ENCODE measurements at places on chromosomes 13 and 19.

DNA sequence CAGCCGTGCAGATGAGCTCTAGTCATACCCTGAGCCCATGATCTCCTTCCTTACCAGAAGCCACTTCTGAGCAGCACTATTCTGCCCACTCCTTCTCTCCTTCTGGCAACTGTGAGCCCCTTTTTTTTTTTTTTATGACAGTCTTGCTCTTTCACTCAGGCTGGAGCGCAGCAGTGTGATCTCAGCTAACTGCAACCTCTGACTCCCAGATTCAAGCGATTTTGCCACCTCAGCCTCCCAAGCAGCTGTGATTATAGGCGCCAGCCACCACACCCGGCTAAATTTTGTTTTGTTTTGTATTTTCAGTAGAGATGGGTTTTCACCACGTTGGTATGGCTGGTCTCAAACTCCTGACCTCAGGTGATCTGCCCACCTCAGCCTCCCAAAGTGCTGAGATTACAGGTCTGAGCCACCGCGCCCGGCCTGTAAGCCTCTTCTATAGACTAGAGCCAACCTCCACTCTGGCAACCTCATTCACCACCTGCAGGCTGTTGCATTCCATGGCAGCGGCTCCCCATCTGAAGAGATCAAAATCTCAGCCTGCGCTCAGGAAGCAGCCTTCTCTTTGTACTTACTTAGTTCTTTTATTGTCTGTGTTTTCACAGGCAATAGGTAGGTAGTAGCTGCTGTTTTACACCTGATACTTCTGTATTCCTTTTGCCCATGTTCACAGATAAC is 34.8 kb upstream of the NDFIP2 start:
- no peaks in the 10 kb centered on the region for H3K36me3 ChIP-seq
- no peak overlapping the region for H3K27ac ChIP-seq
- DNase-seq, result no peak
- peaks cover 14% of the 10 kb centered on the region for H3K4me1 ChIP-seq

DNA sequence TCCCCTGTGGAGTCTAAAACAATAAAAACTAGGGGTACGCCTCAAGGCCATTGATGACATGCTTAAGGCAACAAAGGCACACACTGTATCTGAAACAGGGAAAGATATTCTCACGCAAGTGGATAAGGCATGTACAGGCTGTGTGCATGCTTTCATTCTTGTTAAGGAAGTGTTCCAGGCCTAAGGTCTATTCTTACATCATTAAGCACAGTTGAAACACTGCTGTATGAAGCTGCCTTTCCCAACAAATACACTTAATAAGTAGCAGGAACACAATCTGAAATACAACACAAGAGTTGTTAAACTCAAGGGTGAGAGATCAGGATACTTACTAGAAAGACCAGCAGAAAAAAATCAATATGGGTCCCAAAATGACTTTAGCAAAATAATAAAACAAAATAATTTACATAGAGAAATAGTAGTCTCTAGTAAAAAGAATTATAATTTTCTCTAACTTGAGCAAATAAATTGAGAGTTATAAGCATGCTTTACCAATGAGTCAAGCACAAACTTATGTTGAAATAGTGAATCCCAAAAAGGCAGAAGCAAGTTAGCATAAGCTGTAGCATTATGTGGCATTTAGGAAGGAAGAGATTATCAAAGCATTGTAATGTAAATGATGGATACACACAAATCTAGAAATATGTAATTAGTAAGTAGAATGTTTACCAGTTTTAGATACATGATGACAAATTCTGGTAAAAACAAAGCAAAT is 796.9 kb downstream of the SLITRK1 start:
- no peaks in the 10 kb centered on the region for H3K27me3 ChIP-seq
- no peak overlapping the region for H3K27ac ChIP-seq
- no peak for DNase-seq

GRCh38 chr13:112450904-112451240 is 74.7 kb downstream of the SPACA7 start:
- no peak overlapping the region for H3K4me3 ChIP-seq
- no peaks in the 10 kb centered on the region for H3K36me3 ChIP-seq
- no peaks in the 10 kb centered on the region for H3K27me3 ChIP-seq
- H3K27ac ChIP-seq, result no peak overlapping the region

GRCh38 chr19:45569619-45570421 is 14.8 kb downstream of the OPA3 start:
- H3K4me3 ChIP-seq, result no peak overlapping the region
- DNase-seq, result no peak
- no peak overlapping the region for H3K27ac ChIP-seq

DNA sequence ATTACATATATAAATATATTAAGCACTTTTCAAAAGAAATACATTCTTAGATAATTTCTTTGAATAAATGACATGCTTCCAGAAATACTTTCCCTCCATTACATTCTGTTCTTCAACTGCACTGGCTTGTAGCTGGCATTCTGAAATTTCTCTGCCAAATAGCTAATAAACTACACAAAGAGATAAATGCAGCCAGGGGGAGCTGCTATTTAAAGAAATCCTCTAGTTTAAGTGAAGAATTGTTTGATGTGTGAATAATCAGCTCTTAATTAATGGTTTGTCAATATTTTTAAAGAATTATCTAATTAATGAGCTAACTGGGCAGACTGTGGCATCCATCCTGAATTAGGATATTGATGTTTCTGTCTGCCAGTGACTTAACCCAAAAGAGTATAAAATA is 30.7 kb downstream of the SLC7A1 start:
- H3K4me1 ChIP-seq, result no peaks in the 10 kb centered on the region
- no peaks in the 10 kb centered on the region for H3K36me3 ChIP-seq
- H3K27ac ChIP-seq, result no peak overlapping the region

DNA sequence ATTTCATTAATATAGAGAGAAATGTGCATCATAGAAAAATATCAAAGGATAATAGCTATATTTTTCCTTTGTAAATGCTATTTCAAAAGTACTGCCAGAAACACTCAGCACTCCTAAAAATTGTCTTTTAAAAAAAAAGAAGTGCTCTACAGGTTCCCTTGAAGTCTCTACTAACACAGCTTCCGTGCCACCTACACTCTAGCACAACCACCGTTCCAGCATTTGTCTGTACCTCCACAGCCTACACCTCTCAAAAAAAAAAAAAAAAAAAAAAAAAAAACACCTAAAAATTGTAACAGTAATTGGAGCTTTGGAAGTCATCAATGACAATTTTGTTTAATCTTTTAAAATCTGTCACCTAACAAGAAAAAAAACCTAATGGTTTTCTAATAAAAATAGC is 485.6 kb downstream of the MYO16 start:
- no peak for DNase-seq
- H3K36me3 ChIP-seq, result no peaks in the 10 kb centered on the region
- no peaks in the 10 kb centered on the region for H3K27me3 ChIP-seq
- H3K27ac ChIP-seq, result no peak overlapping the region
- no peaks in the 10 kb centered on the region for H3K4me1 ChIP-seq

- H3K27ac ChIP-seq, result no peak overlapping the region
- H3K27me3 ChIP-seq, result no peaks in the 10 kb centered on the region
- H3K4me3 ChIP-seq, result no peak overlapping the region
- H3K36me3 ChIP-seq, result peaks cover 49% of the 10 kb centered on the region
- no peak for DNase-seq
These were observed 22.1 kb downstream of the COLGALT1 start for GRCh38 chr19:17577457-17578097.

All from effector memory CD4-positive, alpha-beta T cell (primary cell).